ENCODE measurements at places on chromosomes 11 and 22. TPM values are rescaled to one million over a fixed set of nuclear protein-coding genes. Genes with fewer than 3 reads are reported as not detected.

The IL17REL gene
- total RNA-seq = 0.13 TPM

The ROBO4 gene
- not detected for total RNA-seq

The B3GAT1 gene
- total RNA-seq = 0.33 TPM

The THAP7 gene
- total RNA-seq = 53.6 TPM

The ROM1 gene
- total RNA-seq = 5.8 TPM

The ARHGAP20 gene
- total RNA-seq = 0.08 TPM

The INSC gene
- total RNA-seq = not detected

The KREMEN1 gene
- 0.03 TPM for total RNA-seq

The FXYD6 gene
- not detected for total RNA-seq

The CBLIF gene
- total RNA-seq = not detected

The KRTAP5-1 gene
- not detected for total RNA-seq

The TEX54 gene
- 0.63 TPM for total RNA-seq

DNA sequence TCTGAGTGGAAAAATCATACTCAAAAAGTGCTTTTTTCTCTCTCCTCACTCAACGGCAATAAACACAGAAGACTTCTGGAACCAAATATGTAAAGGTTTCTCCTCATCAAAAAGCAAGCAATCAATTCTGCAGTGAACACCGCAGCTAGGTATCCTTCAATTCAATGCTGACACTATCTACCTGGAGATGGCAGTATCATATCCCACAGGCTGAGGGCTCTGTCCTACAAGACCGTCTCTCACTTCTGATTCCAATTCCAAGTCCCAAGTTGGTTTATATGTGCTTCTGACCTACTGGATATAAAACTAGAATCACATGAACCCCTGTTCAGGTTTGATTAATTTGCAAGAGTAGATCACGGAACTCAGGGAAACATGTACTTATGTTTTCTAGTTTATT lies 59.7 kb upstream of the LUZP2 start:
- DNase-seq = no peak

DNA sequence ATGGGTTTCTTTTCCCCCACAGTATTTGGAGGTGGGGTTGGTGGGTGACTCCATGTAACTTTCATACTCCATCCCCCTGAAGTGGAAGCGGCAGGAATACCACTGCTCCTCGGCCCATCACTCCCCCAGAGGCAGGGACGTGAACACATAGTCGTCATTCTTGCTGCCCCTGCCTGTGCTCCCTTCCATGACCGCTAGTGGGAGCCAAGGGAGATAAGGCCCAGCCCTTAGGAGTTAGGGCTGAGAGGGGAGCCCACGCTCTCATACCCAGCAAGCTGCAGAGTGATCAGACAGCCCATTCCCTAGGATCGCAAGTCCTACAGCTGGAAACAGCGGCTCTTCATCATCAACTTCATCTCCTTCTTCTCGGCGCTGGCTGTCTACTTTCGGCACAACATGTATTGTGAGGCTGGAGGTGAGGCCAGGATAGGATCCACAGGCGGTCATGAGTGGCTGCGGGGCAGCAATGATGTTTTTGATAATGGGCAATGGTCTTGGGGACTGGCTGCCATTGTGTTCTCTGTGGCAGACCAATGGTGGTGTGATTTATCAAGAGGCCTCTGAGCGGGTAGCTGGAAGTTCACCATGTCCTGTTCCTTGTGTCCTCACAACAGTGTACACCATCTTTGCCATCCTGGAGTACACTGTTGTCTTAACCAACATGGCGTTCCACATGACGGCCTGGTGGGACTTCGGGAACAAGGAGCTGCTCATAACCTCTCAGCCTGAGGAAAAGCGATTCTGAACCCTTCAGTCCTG lies 15.9 kb downstream of the RHOG start:
- peak; percentile 81 for DNase-seq

DNA sequence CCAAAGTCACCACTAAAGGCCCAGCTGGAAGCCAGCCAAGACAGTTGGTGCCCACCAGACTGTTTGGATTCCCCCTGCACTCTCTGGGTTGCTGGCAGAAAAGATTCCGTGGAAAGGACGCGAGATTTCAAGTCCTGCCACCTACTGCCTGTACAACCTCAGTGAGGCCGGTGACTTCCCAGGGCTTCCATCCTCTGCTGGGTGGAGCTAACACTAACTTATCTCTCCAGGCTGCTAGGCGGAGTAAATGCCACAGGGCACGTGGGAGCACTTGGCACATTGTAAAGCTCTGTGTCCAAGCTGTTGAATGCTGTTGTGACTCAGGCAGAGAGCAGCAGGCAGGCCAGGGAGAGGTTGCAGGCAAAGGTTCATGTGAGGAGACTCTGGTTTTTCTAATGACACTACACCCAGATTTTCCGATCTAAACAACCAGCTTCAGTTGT lies 50.9 kb upstream of the CDON start:
- no peak for DNase-seq

GRCh38 chr11:20731676-20732215 lies 62.4 kb downstream of the NELL1 start:
- no peak for DNase-seq

GRCh38 chr11:78851878-78852586 lies 277.4 kb upstream of the NARS2 start:
- DNase-seq = no peak

DNA sequence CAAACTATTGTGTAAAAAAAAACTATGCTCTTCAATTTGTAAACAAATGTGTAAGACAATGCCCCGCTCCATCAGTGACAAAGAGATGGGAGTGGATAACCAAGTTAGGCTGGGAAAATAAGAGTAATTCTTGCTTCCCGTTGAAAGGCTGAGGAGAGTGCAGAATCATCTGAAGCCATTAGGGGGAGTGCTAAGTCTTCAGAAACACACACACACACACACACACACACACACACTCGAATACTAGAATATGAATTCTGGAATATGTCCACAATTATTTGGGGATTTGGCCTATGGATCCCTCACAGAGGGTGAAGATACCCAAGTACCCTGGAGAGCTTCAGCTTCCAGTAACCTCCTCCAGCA lies 27.8 kb upstream of the ROBO3 start:
- no peak for DNase-seq

DNA sequence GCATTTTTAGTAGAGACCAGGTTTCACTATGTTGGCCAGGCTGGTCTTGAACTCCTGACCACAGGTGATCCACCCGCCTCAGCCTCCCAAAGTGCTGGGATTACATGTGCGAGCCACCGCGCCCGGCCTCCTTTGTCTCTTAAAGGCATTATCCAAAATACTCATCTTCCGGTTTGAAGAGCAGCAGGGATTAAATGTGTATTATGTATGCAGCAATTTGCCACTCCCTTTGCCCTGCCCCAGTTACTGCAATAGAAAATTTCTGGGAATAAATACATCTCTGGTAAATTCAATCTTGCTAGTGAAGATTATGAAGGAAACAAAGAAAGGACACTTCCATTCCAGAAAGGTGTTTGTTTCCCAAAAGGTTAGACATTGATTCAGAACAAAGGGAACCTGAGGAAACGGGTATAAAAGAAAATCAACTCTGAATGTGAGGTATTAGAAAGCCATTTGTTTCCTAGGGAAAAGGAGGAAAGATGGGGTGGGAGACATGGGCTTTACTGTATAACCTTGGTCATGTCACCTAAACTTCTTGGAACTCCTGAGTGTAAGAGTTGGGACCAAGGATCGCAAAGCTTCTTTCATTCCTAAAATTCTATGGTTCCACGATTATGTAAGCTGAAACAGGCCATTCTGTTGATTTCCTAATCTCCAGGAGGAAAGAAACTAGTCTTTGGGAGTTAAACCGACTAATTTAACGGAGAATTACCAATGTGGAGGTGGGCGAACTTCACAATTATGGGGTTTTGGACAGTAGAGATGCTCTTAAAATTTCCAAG lies 959 bp upstream of the HIPK3 start:
- DNase-seq = no peak

DNA sequence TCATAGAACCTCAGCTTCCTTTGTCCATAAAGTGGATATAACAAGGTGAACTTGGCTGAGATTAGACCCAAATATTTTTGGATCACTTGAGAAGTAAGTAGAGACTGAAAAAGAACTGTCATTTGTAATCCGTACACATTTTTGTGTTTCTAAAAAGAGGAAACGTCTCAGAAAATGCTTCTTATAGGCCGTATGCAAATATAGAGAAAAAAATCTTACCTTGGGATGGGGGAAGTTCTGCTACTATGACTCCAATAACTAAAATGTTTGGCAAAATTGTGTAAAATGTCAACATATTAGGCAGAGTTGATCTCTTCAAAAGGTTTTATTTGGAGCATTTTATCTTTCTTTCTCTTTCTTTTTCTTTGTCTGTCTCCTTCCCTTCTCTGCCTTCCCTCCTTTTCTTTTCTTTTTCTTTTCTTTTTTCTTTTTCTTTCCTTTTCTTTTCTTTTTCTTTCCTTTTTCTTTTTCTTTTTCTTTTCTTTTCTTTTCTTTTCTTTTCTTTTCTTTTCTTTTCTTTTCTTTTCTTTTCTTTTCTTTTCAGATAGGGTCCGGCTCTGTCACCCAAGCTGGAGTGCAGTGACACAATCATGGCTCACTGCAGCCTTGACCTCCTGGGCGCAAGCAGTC lies 48.2 kb downstream of the ADM start:
- no peak for DNase-seq

DNA sequence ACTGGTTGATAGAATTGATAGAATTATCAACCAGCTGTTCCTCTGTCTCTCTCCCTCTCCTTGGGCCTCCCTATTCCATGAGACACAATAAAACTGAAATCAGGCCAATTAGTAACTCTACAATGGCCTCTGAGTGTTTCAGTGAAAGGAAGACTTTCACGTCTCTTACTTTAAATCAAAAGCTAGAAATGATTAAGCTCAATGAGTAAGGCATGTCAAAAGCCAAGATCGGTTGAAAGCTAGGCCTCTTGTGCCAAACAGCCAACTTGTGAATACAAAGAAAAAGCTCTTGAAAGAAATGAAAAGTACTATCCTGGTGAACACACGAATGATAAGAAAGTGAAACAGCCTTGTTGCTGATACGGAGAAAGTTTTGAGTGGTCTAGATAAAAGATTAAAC lies 16.6 kb downstream of the PIH1D2 start:
- no peak for DNase-seq

GRCh38 chr11:64553554-64554201 lies 37.3 kb upstream of the SLC22A12 start:
- DNase-seq = peak; percentile 50

- DNase-seq = no peak
These were observed 104.5 kb upstream of the RAG2 start for GRCh38 chr11:36702330-36703054.

- no peak for DNase-seq
These were observed 50.2 kb downstream of the MYH9 start for GRCh38 chr22:36337365-36338130.

DNA sequence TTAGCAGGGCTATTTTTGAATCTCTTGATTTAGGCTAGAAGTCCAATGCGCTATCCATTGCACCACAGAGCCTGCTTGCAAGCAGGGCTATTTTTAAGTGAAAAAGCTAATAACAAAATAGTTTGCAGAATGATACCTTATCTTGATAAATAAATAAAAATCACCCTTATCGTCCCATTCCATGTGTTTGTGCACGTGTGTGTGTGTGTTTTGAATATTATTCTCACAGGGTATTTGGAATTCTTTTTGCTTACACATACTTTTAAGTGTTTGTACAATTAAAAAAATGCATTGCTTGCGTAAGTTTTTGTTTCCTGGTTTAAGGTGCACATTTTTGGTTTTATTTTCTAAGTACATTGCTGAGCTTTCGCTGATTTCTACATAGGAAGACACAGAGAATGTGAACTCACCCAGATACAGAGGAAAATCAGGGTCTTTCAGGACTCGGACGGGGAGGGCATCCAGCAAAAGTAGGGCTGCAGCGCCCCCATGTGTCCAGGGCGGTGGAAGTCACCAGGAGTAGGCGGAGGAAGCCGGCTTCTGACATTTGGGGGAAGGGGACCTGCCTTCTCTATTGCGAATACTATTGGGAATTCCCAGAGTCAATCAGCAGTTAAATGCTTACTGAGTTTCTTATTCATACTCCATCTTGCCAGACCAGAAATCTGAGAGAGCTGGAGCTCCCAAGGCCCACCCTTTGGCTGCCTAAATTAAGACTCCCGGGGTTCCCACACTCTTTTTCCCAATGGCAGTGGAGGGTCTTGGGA lies 27.3 kb downstream of the SLC1A2 start:
- peak; percentile 91 for DNase-seq

- DNase-seq = no peak
These were observed 6.5 kb downstream of the PIM3 start for GRCh38 chr22:49966774-49967705.

- DNase-seq = no peak
These were observed 96.8 kb upstream of the THY1 start for GRCh38 chr11:119519796-119520195.

- no peak for DNase-seq
These were observed 939.0 kb downstream of the BRD1 start for GRCh38 chr22:48888466-48889208.

- DNase-seq = no peak
These were observed 23.5 kb downstream of the TBRG1 start for GRCh38 chr11:124646148-124646547.
